Nucleus accumbens (tissue), 56 donors: ENCODE measurements at places on chromosomes 12 and 14.
A peak's percentile ranks its signal among the peaks of the same experiment; 100 is the strongest.

DNA sequence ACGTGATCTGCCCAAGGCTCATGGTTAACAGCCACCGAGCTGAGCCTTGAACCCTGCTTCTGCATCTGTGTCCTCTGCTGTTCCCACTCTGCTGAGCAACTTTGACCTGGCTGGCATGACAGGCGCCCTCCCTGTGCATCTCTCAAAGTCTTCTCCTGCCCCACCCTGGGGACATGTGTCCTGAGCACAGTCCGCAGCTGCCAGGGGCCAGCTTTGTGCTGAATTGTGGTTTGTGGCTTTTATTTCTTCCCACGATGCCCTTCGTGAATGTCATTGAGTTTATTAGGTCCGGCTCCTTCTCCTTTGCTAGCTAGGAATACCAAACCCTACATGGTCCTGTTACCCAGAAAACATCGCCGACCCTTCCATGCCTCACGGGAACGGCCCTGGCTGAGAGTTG is 161.0 kb downstream of the TSPAN9 start:
- no peak for DNase-seq

GRCh38 chr14:43411841-43412240 is 1095.2 kb downstream of the FSCB start:
- no peak for DNase-seq

DNA sequence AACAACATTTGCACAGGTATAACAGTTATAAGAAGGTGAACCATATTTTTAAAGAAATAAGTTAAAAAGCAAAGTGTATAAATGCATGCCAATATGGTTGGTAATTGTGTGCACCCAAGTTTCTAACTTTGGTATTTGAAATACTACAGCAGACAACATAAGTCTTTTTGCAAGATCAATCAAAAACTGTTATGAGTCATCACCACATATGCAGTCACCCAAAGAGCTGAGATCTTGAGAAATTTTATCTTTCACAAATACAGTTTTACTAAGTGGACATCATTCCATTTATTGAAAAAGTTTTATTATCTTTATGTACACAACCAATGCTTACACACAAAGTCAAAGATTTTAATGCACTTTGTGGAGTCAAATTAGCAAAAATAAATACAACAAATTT is 7.0 kb upstream of the ACSS3 start:
- DNase-seq = no peak

DNA sequence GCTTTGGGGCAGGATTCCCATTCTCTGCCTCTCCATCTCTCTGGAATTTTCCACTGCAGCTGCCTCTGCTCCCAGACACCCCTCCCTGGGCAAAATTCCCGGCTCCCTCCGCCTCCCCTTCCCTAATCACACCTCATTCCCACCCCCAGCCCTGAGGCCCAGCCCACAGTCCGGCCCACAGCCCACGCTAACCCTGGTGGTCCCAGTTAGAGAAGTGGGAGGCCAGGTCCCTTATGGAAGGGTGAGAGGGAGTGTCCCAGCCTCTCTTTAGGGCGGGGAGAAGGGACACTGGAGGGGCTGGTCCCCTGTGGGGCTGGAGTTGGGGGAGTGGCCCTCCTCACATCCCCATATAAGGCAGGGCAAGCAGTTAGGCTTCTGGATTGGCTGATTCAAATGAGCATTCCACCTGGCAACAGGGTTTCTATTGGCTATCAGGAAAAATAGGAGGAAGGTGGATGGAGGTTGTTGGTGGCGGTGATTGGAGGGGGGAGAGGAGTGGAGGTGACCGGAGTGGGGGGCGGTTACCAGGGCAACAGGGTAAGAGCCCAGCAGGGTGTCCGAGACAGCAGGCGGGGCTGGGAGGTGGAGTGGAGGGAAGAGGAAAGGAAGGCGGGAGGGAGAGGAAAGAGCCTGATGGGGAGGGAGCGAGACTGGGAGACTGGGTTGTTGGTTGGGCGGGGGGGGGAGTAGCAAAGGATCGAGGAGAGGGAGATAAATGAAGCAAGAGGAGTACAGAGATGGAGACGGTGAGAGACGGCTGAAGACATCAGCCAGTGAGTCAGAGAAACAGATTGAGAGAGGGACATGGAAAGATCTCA is 1.9 kb upstream of the PTMS start:
- peak; percentile 90 for DNase-seq

DNA sequence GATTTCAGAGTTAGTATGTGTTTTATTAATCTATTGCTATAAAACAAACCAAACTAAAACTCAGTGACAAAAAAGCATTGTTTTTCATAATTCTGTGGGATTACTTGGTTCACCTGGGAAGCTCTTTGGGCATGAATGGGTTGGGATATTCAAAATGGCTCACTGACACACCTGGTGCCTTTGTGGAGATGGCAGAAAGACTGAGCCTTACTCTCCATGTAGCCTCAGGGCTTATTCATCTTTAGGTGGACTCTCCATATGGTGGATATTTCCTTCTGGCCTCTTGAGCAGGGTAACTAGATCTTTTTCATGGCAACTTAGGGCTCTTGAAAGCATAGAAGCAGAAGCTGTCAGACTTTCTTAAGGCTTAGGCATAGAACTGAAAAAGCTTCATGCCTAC is 1102.8 kb upstream of the SEL1L start:
- no peak for DNase-seq

DNA sequence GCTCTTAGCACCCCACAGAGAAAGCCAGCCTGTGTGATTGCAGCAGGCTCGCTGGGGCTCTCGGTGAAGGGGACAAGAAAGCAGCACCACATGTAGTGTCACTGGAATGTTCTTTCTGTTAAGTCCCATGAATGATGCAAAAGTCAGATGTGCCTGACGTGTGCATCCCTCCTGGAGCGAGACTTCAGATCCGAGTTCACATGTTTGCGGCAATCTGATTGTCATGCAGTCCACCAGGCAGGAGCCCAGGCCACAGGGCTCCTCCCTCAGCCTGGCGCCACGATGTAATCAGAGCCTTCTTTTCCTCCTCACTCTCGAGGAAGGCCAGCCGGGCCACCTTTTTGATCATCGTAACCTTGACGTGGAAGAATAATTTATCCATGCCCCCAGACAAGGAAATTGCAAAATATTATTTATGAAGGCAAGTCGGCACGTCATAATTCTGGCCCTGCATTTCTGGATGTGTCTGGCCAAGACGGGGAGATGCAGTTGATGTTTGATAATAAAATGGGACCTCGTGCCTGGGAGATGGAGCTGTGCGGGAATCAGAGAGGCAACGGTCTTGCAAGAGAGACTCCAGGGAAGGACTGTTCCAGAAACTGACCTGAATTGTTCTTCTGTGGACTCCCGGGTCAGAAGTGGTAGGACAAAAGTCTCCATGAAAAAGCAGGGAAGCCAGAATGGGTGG is 214.6 kb downstream of the PHETA1 start:
- no peak for DNase-seq

GRCh38 chr12:42086031-42086430 is 58.6 kb downstream of the GXYLT1 start:
- no peak for DNase-seq

DNA sequence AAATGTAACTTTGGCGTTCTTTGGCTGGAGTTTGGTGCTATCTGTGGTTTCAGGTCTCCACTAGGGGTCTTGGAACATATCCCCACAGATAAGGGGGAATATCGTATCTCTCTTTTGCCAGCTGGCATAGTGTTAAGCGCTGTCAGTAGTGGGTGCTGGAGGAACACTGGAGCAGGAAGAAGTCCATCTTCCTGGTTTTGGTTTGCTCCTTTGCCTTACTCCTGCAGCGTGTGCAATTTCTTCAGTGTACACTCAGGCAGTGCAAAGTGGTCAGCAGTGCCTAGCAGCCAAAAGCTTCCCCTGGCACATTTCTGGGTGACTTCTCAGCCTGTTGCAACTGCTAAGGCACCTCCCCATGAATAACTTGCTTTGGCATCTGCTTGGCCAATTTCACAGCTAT is 11.7 kb upstream of the RIPK3 start:
- DNase-seq = no peak

GRCh38 chr12:53299101-53299453 is 418 bp upstream of the MYG1 start:
- no peak for DNase-seq

DNA sequence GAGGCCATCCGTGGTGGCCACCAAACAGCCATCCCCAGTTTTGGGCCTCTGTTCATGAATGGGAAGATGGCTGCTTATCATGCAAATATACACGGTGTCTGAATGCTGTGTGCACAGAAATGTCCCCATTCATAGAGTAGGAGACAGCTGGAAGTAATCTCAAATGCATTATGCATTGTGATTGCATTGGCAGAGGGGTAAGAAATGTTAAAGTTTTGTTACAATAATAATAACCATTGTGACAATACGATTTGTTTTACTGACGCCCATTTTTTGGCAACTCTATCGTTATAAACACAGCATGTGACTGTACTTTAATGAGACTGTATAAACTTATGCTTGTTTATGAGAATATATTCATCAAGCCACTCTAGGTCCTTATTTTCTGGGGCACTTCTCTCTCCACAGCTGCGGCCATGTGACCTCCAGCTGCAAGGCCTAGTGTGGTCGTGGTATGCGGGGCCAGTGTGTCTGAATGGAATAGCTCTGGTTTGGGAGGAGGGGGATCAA is 474.3 kb downstream of the VRK1 start:
- no peak for DNase-seq

DNA sequence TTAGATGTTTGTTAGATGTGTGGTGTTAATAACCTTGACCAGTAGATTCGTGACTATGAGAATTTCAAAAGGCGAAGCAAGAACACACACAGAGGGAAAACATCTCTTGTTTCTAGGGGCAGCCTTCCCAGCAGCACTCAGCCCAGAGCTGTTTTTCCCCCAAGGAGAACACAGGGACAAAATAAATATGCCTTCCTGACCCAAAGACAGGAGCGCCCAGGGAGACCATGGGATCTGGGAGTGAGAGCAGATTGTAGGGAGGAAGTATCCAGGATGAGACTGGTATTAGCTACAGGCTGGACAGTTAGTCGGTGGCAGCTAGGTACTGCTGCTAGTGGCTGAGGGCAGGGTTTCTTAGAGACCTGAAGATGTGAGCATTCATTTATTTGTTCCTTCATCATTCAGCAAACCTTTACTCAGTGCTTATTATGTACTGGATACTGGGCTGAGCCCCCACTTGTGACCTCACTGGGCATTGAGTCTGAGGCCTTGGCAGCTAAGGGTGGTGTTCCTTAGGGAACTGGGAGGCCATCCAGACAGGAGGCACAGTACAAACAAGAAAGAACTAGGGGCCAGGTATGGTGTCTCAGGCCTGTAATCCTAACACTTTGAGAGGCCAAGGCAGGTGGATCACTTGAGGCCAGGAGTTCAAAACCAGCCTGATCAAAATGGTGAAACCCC is 469.8 kb downstream of the ZFP36L1 start:
- no peak for DNase-seq

DNA sequence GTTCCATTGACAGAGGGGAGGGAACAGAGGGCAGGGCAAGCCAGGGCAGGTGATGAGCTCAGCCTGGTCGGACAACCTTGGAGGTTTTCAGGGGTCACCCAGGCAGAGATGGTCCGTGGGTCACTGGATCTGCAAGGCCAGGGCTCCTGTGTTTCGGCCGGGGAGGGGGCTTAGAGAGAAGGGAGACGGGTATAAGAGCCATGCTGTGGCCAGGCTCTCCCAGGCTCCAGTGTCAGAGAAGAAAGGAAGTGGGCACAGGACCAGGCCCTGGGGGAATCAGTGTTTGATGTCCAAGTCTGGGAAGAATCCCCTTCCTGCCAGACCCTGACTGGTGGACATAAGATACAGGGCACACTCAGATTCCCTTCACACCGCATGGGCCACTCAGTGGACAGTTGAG is 36.9 kb downstream of the DIO3 start:
- no peak for DNase-seq

DNA sequence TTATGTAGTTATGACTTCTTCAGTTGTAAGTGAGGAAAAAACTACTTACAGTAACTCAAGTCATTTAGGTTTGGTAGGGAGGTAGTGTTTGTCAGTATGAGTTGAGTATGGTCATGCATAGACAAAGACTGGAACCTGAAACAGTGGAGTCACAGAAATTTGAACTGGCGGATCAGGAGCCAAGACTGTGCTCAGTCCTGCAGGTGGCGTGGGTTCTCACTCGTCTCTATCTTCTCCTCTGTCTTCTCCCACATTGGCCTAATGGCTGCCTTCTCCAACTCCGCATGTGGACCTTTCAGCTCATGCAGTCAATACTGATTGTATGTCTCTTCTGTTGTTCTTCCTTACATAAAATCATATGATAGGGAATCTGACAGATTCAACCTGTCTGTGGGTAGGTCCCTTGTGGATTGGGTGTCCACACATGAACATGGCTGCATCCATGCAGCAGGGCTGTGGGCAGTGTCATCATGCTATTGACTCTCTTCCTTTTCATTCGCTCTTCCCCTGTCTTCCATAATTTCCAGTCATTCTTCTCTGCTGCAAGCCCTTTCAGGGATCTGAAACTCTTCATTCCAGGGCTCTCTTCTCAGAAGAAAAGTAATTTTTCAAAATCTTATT is 78.8 kb upstream of the NEDD1 start:
- DNase-seq = no peak

DNA sequence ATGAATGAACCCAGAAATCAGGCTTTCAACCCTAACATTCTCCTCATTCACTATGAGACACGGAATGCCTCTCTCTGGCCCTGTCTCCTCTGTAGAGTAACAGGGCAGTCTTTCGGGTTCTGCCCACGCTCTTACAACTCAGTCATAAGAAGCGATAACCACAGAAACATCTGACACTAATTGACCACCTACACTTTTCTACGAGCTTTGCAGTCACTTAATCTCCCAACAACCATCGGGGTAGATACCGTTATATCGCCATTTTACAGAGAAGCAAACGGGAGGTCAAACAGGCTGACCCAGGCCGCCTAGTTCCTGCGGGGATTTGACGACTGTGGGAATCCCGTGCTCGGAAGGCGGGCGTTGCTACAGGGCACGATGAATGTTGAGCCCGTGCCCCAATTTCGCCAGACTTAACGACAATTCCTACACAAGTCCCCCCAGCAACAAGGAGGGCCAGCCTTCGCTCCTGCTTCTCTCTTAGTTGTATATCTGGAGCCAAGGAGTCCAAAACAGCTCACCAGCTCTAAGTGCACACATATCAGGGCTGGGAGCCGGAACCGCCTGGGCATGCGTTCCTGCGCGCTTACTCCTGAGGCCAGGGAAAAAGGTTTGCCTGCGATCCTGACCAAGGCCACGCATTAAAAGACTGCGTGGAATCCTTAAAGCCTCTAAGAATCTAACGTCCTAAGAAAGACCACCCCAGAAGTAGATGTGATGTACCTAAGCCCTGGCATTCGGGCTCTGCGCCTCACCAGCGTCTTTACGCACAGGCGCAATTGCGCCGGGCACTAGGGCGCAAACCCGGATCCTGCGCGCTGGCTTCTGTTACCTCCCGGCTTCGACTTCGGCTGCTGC is 38.7 kb upstream of the TBX5 start:
- no peak for DNase-seq
